ENCODE measurements at places on chromosomes 13 and 19.
A peak's percentile ranks its signal among the peaks of the same experiment; 100 is the strongest.

DNA sequence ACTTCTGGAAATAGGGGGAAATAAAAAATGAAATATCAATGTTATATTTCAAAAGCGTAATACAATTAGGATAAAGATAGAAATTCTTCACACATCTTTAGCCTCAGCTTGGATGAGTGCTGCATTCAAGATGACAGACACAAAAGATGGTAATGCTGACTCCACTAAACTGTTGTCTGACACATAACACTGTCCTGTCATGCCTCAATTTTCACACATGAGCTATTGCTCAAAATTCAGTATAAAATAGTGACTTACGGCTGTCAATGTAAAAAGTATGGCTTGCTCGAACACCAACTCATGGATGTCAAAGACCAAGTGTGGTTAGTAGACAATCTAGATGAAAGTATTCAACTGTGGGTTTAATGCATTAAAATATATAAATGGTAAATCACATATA, 94.5 kb downstream of the KLF12 start:
- no peak for DNase-seq
- H3K27ac ChIP-seq: no peak overlapping the region
- peaks cover 14% of the 10 kb centered on the region for H3K36me3 ChIP-seq

GRCh38 chr19:45472563-45473366, 5.0 kb downstream of the FOSB start:
- peak; percentile 44 for DNase-seq
- no peaks in the 10 kb centered on the region for H3K27me3 ChIP-seq
- peak overlapping the region; percentile 100 for H3K27ac ChIP-seq
- peaks cover 100% of the 10 kb centered on the region for H3K36me3 ChIP-seq
- H3K4me3 ChIP-seq: peak overlapping the region; percentile 98
- H3K4me1 ChIP-seq: peaks cover 53% of the 10 kb centered on the region

GRCh38 chr13:62931853-62932252, 1516.2 kb upstream of the PCDH20 start:
- no peak overlapping the region for H3K4me3 ChIP-seq
- H3K27ac ChIP-seq: no peak overlapping the region
- no peaks in the 10 kb centered on the region for H3K4me1 ChIP-seq
- no peaks in the 10 kb centered on the region for H3K36me3 ChIP-seq

DNA sequence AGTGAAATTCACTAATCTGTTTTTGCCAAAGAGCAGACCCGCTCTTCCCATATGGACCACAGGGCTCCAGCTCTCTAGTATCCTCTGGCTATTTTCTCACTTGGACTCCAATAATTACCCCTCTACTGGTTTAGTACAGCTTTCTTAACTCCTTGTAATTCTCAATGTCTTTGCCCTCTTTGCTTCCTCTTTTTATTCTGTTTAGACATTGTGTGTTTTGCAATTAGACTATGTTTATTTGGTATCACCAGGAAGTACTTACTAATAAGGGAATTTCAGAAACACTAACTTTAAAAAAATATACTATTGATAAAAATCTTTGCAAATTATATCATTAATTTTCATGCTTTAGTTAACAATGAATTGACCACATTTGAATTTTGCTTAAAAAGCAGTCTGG, 111.6 kb upstream of the OBI1 start:
- no peak overlapping the region for H3K27ac ChIP-seq
- no peaks in the 10 kb centered on the region for H3K36me3 ChIP-seq
- DNase-seq: no peak
- H3K4me3 ChIP-seq: no peak overlapping the region

- H3K27ac ChIP-seq: no peak overlapping the region
- peaks cover 5% of the 10 kb centered on the region for H3K36me3 ChIP-seq
- H3K4me1 ChIP-seq: peaks cover 18% of the 10 kb centered on the region
- no peak for DNase-seq
Observed at GRCh38 chr13:41196620-41197019, 2.3 kb upstream of the KBTBD7 start.

DNA sequence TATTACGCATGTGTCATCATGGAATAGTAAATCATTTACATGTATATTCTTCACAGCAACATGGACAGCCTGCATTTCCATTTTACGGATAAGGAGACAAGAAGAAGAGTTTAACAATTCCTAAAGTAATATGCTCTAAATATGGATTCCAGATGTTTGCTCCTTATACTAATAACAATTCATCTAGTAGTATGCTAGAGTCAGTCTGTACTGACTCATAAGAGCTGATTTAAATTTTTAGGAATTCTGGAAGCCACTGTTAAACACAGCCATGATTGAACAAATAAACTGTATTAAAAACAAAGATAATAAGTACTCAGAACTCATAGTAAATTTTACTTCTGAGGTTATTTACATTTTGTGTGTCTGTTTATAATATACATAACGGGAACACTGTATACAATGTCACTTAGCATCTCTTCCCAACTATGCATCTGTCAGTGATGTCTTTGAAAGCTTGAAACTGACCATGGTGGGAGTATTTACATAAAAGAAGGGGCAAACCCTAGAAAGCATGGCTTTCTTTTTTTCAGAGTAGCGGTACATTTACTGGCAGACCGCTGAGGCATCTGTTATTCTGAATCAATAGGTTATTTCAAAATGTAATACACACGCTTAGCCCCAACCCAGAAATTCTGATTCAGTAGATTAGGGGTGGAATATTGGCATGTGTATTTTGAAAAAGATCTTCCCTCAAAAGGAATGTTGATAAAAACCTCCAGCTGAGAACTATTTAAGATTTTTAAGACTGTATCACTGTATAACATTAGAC, 12.9 kb downstream of the ZC3H13 start:
- peaks cover 15% of the 10 kb centered on the region for H3K4me1 ChIP-seq
- no peaks in the 10 kb centered on the region for H3K27me3 ChIP-seq
- no peak for DNase-seq
- no peak overlapping the region for H3K4me3 ChIP-seq
- H3K27ac ChIP-seq: no peak overlapping the region

- no peak for DNase-seq
- peak overlapping the region; percentile 100 for H3K27ac ChIP-seq
- H3K27me3 ChIP-seq: no peaks in the 10 kb centered on the region
- H3K4me3 ChIP-seq: peak overlapping the region; percentile 99
Observed at GRCh38 chr19:39405261-39405957, 1.2 kb upstream of the ZFP36 start.

GRCh38 chr13:110458017-110458416, 103.5 kb downstream of the RAB20 start:
- peaks cover 63% of the 10 kb centered on the region for H3K27me3 ChIP-seq
- peaks cover 5% of the 10 kb centered on the region for H3K4me1 ChIP-seq
- no peaks in the 10 kb centered on the region for H3K36me3 ChIP-seq
- H3K4me3 ChIP-seq: no peak overlapping the region
- DNase-seq: no peak
- H3K27ac ChIP-seq: no peak overlapping the region

DNA sequence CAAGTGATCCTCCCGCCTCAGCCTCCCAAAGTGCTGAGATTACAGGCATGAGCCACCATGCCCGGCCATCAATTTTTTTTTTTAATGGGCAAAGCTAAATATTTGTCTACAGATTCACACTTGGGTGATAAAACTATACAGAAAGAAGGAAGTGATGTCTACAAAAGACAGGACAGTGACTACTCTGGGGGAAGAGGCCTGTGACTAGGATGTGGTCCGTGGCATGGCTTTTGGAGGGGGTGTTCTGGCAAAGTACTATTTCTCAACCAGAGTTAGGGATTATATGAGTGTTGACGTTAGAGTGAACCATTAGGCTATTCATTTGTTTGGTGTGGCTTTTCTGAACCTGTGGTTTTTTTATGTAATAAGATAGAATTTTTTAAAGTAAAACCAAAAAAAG, 42.7 kb downstream of the INSR start:
- DNase-seq: no peak
- H3K27me3 ChIP-seq: peaks cover 14% of the 10 kb centered on the region
- H3K36me3 ChIP-seq: no peaks in the 10 kb centered on the region
- H3K27ac ChIP-seq: no peak overlapping the region

DNA sequence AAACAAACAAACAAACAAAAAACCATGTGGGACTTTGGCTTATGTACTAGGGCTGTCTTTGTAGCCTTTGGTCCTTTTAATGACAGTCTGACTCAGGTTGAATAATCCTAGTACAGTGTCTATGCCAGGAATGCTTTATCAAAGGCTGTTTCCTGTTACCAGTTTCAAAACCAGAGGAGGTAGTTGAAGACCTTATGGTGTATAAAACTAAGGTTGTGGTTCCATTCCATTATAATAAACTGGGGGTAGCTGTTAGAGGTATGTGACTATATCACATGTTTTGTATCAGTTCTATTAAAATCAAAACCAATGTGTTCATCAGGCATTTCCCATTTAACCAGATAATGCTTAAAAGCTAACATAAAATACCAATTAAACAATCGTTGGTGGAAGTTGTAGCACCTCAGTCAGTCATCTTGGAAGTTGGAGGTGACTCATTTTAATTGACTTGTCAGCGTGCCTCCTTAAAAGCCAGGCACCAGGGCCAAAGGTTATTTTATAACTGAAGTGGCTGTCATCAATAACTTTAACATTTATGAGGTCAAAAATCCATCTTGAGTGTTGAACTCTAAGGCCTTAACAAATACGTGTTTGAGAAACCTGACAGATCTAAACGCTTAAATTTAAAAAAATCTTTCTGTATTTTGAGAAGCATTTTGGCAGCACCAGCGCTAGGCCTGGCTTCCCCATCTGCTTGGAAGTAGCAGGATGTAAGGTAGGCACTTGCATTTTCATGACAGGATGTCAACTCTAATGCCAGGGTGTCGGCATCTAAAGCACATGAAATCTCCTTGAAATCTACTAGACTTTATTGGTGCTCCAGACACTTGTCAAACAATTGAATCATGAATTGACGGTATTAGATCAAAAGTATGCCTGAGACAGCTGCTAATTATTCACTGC, 162.5 kb downstream of the LMO7 start:
- no peaks in the 10 kb centered on the region for H3K36me3 ChIP-seq
- no peaks in the 10 kb centered on the region for H3K27me3 ChIP-seq
- no peak for DNase-seq

GRCh38 chr19:32188921-32189320, 156.5 kb upstream of the ZNF507 start:
- peaks cover 46% of the 10 kb centered on the region for H3K27me3 ChIP-seq
- no peak overlapping the region for H3K27ac ChIP-seq
- DNase-seq: no peak
- H3K36me3 ChIP-seq: peaks cover 2% of the 10 kb centered on the region

- DNase-seq: no peak
- peaks cover 45% of the 10 kb centered on the region for H3K36me3 ChIP-seq
- peaks cover 9% of the 10 kb centered on the region for H3K4me1 ChIP-seq
- H3K27me3 ChIP-seq: peaks cover 20% of the 10 kb centered on the region
- H3K27ac ChIP-seq: no peak overlapping the region
Observed at GRCh38 chr19:58398545-58398944, 3.1 kb downstream of the RNF225 start.

GRCh38 chr13:40682449-40683240, 16.2 kb upstream of the FOXO1 start:
- no peak for DNase-seq
- no peak overlapping the region for H3K4me3 ChIP-seq
- H3K27me3 ChIP-seq: no peaks in the 10 kb centered on the region
- H3K27ac ChIP-seq: no peak overlapping the region
- H3K36me3 ChIP-seq: no peaks in the 10 kb centered on the region
- H3K4me1 ChIP-seq: no peaks in the 10 kb centered on the region
